ENCODE measurements at places on chromosomes 6 and 20.

DNA sequence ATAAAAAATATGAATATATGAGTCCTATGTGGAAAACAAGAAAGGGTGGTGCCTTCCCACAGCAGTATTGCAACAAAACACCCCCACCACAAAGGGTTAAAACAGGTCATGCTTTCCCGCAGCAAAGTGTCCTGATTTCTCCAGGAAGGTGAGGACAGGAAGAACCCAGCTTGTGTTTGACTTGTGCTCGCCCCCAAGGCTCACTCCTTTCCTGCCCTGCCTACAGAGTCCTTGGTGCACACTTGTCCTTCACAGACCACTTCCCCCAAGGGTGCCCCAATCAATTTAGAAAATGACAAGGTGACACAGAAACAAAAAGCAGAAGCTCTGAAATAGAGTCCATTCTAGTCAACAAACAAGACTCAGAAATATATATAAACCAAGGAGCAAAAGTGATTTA lies 237.4 kb downstream of the PTPRK start:
- DNase-seq = no peak

GRCh38 chr6:117986396-117986795 lies 79.3 kb downstream of the SLC35F1 start:
- DNase-seq = no peak

- DNase-seq = no peak
Observed at GRCh38 chr20:32029561-32029960, 19.3 kb downstream of the CCM2L start.

DNA sequence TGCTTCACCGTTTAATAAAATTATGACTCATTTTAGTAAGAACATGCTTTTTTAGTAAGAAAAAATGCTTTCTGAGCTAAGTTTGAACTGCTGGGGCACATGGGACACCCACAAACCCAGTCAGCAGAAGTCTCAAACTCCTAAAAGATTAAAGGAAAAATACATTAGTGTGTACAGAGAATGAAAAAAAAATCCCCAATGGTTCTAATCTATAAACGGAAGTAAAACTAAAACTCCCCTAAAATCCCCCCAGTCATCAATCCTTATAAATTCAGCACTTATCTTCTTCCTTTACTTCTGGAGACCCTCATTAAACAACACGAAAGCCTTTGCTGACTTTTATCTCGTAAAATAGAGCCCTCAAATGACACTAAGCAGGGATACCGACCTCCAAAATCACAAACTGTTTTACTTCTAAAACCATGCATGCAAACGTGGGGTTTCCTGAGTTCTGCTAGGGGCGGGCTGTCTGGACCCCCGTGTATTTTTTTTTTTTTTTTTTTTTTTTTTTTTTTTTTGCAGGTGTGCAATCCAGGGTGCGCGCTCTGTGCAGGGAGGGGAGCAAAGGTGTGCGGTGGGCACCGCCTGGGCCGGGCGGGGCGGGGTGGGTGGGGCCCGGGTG lies 1.1 kb upstream of the MYB start:
- no peak for DNase-seq

- no peak for DNase-seq
Observed at GRCh38 chr20:49823152-49823847, 10.7 kb downstream of the SLC9A8 start.

- no peak for DNase-seq
Observed at GRCh38 chr6:11258260-11259237, 26.1 kb upstream of the NEDD9 start.

DNA sequence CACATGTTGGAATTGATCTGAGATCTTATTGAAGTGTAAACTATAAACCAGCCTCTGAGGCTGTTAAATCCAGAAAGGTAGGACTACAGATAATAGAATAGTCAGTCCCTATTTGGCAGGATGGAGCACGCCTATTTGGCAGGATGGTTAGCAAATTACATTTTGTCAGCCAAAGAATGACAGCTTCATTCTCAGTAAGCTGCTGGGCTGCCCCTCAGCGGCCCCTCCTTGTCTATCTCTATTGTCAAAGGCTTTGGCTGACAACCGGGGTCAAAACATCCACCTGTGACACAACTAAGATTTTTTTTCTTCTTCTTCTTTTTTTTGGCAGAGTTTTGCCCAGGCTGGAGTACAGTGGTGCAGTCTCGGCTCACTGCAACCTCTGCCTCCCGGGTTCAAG lies 123.4 kb upstream of the ECI2 start:
- no peak for DNase-seq

- DNase-seq = no peak
Observed at GRCh38 chr6:44071670-44072451, 55.4 kb downstream of the MRPL14 start.

DNA sequence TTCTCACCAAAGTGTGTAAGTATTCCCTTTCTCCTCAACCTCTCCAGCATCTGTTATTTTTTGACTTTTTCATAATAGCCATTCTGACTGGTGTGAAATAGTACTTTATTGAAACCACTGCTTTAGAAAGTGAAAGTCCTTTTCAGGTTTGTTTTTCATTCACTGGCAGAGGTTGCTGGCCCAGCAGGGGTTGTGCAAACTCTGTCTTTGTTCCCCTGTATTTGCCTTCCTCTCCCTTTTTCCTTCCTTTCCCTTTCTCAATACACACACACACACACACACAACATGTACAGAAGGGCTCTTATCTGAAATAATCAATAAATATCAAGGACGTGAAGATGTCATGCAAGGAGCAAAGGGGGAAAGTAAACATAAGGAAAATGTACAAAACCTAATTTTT lies 99.8 kb downstream of the LY86 start:
- no peak for DNase-seq

DNA sequence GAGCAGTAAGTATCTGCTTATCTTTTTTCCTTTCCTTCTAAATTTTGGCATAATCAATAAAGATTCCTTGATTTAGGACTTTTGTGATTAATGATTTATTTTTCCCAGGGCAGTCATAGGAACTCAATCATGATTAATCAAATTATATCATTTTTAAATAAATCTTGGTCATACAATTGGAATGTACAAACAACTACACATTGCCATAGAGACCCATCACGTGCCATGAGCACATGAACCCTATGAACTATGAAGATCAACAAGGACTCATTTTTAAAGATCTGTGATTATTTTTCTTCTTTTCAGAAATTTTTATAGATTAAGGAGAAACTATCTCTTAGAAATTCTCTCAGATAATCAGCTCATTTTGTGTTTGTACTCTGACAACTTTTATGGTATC lies 622.4 kb downstream of the BCKDHB start:
- DNase-seq = no peak

GRCh38 chr20:60817891-60818290 lies 434.2 kb upstream of the CDH4 start:
- no peak for DNase-seq

GRCh38 chr6:151998784-151999183 lies 191.3 kb downstream of the ESR1 start:
- DNase-seq = no peak

- DNase-seq = no peak
Observed at GRCh38 chr6:125253881-125254280, 47.9 kb downstream of the HDDC2 start.

DNA sequence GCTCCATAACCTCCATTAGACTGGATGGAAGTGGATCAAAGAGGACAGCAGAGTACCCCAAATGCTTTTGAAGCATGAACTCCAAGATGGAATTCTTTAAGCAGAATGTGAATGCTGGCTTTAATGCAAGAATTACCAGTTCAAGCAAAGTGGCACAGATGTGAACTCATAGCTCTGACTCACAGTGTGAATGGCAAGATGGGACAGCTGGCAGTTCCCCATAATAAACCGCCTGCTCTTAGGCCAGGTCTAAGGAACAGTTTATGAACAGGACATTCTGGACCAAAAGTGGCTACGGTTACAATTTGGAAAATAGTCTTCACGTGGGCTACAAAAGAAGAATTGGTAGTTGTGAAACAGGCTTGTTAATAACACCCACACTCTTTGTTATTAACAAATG lies 76.5 kb downstream of the SPTLC3 start:
- no peak for DNase-seq

- no peak for DNase-seq
Observed at GRCh38 chr20:362271-363254, 15.7 kb downstream of the NRSN2 start.

GRCh38 chr20:5400164-5400762 lies 83.5 kb upstream of the PROKR2 start:
- DNase-seq = no peak

DNA sequence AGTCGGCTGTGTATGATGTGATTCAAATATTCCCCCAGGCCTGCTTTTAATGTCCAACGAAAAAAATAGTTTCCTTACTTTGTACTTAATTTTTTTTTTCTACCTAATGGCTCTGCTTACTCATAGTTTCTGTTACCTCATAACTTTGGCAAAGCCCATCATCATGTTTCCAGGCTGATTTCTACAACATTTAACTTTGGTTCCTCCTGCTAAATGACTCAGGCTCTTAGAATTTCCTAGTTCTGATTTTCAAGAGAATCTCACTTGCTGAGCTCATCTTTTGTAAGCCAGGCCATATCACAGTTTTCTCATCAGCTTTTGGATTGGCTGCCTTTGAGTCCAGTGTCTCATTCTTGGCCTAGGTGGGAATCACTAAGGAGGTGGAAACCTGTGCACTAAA lies 323.1 kb downstream of the HDGFL1 start:
- no peak for DNase-seq

DNA sequence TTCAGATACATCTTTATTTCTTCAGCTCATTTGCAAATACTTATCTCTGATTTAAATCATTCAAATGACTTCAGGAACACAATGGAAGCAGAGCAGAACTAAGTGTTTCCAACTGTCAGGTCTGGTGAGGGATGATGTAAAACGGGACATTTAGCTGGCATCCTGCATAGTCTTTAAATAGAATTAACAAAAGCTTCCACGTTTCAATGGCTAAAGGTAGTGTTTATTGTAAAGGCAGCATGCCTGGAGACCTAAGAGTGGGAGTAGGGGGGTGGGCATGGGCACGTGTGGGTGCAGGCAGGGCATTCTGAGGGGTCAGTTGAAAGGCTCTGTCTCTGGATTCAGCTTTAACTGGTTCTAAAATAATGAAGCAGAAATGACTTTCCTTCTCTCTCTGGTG lies 174.9 kb downstream of the PLCB1 start:
- DNase-seq = no peak

GRCh38 chr6:125793863-125794262 lies 3.1 kb downstream of the NCOA7 start:
- DNase-seq = no peak

DNA sequence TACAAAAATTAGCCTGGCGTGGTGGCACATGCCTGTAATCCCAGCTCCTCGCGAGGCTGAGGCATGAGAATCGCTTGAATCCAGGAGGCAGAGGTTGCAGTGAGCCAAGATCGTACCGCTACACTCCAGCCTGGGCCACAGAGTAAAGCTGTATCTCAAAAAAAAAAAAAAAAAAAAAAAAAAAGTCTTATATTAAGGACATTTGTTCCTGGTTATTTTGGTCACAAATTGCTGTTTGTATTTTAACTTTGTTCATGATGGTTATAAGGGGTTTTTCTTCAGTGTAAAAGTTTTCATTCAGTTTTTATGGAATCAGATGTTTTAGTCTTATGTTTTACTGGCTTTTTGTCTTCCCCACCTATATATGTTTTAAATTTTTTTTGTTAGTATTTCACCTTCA lies 13.9 kb downstream of the FILIP1 start:
- DNase-seq = no peak

- no peak for DNase-seq
Observed at GRCh38 chr20:35340436-35340835, 48.2 kb upstream of the FAM83C start.

All from activated T-cell treated with anti-CD3 and anti-CD28 coated beads for 4 hours (primary cell).